ENCODE measurements at places on chromosomes 11 and 22.
A peak's percentile ranks its signal among the peaks of the same experiment; 100 is the strongest.

DNA sequence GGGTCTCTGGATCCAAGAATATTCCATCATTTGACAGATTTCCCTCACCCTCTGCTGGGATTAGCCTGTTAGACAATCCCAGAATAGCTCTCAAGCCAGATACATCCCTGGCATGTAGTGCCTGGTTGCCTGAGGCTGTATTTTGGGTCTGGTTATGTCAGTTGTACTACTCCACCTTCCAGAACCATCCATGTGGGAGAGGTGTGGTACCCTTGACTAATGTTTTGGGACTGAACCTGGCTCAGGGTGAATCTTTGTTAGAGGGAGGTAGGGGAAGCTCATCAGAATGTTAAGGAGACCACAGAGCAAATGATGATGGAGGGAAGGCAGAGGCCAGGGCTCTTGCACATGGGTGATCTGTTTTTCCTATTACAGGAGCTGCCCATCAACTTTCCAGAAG is 5.2 kb downstream of the C11orf52 start:
- ATAC-seq, result no peak

- no peak for ATAC-seq
These were observed 354.4 kb downstream of the SOX6 start for GRCh38 chr11:16001899-16002426.

- ATAC-seq, result no peak
These were observed 29.5 kb downstream of the PPFIBP2 start for GRCh38 chr11:7543302-7543701.

DNA sequence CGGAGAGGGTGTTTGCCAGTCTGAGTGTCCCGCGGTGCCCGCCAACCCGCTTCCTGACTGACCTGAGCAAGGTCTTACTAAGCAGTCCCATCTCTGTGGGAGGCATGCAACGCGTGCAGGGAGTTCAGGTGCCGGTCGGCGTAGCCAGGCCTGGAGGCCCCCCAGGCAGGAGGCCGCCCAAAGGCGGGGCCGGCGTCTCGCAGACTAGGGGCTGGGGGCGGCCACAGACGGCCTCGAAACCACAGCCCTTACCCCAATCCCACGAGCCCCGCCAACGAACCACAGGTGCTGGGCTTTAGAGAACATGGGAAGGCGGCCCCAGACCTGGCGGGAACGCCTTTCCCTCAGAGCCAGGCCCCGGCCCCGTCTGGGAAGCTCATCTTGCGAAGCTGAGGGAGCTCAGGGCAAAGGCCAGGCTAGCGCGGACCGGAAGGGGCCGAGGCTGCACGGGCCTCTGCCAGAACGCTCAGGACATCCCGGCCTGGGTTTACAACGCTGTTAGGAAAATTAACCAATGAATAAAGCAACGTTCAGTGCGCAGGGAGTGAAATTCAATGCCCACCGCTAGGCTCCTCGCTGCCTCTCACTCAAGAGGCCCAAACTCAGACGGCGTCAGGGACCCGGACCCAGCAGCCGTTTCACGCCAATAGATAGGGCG is 2.1 kb upstream of the MTFP1 start:
- ATAC-seq, result peak; percentile 54

DNA sequence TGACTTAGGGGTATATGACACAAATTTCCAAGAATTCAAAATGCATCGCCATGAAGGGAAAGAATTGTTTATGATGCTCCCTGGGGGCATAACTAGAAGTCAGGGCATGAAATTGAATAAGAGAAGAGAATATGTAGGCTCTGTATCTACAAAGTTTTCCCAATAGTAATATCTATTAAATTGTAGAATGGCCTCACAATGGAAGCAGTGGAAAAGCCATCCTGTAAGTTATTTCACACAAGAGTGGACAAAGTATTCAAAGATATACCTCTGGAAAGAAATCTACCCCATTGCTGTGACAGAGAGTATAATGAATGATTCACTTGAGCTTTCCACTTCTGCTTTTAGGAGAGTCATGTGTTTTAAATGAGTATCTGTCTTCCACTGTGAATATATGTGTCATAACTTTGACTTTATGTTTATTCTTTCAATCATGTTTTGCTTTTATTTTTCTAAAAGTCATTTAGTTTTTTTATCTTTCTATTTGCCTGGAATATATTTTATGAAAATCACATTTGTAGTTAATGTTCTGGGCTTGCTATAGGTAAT is 65.7 kb upstream of the DDI1 start:
- no peak for ATAC-seq

DNA sequence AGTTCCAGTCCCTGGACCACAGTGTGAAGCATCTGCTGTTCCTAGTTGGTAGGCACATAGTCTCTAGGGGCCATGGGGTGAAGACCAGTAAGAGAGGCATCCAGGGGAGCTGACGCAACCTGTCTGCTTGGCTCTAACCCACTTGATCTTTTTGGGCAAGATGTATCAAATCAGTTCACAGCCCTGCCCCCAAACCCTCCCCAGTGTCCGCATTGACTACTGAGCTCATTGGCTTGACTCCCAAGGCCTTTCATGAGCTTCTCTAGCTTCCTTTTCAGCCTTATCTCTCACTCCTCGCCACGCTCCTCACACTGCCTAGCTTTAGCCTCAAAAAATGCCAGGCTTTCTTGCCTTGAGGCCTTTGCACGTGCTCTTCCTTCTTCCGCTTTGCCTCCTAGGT is 29.7 kb upstream of the ABCC8 start:
- no peak for ATAC-seq

GRCh38 chr11:84899740-84900139 is 727.4 kb downstream of the DLG2 start:
- ATAC-seq, result no peak

DNA sequence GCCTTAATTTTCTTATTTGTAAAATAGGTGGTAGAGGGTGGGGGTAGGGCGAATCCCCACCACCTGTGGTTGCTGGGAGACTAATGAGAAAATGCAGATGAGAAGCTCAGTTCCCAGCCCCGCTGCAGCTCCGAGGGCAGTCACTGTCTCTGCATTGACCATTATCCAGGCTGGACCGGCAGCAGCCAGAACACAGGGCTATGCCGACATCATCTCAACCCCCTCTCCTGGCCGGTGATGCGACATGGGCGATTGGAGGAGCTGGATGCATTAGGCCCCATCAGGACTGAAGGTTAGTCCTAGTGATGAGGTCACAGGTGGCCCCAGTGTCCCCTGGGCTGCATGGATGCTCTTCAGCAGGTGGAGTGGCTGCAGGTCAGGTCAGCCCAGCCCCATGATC is 412.4 kb downstream of the CTTN start:
- no peak for ATAC-seq

- no peak for ATAC-seq
These were observed 4.4 kb upstream of the MRPL23 start for GRCh38 chr11:1942558-1943260.

DNA sequence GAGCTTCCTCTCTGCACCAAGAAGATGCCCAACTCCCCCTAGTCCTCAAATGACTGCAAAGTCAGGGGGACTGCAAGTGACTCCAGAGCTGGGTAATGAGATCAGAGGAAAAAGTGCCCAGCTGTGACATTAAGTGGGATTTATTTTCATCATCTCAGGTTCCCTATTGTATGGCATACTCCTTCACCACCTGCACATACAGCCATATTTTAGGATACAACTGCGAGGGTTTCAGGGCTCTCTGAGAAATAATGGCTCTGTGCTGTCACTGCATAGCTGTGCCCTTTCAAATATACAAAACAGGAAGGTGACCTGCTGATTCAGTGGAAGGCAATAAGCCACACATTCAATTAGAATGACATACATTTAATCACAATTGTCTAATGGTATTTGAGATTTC is 45.6 kb upstream of the PLET1 start:
- ATAC-seq, result no peak

DNA sequence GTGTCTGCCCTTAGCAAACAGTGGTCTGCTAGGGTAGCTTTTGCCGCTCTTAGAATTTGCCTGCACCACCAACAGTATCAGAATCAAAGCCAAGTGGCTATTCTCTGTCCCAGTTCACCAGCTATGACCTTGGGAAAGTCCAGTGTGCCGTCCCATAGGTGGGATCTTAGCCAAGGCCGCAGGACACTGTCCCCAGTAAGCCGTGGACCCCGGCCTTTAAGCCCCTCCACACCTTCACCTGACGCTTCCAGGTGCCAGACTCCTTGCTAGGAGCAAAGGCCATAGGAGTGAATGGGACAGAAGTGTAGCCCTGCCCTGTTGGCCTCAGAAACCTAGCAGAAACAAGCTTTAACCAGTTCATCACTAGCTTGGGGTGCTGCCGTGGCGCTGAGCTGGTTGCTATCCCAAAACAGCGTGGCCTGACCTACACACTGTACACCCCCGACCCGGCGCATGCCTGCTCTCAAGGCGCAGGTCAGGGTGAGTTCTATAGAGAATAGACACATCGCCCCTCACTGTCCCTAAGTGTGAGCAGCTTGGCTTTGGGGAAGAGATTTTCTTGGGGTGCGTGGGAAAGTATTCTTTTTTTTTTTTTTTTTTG is 4.5 kb downstream of the FADD start:
- no peak for ATAC-seq

DNA sequence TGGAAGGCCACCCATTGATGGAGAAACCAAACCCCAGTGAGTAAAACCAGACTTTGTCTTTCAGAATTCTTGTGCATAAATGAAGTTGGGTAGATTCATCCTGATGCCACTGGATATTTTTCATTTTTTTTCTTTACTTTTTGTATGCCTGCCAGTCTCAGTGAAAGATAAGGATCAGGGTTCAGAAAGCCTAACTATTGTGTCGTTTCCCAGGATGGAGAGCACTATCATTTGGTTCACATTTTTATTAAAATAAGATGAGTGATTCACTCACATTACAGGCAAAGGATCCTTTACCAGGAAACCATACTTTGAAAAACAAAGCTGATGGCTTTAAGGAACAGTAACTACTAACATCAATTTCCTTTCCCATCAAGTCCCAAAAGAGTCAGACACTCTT is 52.0 kb downstream of the ARFGAP2 start:
- ATAC-seq, result no peak

DNA sequence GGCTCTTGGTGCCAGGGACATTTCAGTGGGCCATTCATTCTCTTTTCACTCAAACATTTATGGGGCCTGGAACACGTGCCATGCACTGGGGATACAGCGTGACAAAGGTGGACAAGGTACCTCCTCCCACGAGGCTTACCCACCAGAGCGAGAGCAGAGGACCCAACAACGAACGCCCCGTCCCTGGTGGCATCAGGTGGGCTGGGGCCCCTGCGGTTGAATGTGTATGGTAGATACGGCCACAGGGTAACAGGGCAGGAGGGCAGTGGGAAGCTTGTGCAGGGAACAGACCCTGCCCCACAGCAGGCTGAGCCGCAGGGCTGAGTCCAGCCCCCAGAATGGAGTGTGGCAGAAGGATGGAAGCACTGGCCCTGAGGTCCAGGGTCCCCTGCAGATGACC is 81.1 kb downstream of the LRRC32 start:
- ATAC-seq, result no peak

- ATAC-seq, result peak; percentile 80
These were observed 30.1 kb downstream of the NAV2 start for GRCh38 chr11:19742588-19743292.

- ATAC-seq, result peak; percentile 14
These were observed 27.3 kb downstream of the CTR9 start for GRCh38 chr11:10778217-10778970.

DNA sequence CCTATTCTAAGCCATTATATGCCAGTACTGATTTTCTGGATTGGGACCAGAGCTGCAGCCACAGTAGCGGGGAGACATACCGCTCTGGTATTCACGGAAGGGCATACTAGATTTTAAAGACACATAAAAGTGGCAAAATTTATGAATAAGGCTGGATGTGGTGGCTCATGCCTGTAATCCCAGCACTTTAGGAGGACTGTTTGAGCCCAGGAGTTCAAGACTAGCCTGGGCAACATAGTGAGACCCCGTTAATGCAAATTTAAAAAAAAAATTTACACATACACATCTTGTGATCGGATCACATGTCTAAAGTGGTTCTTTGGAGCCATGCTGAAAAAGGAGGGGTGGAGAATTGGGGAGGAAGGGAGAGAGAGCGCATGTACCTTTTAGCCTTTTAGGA is 9.0 kb downstream of the RPL27A start:
- ATAC-seq, result no peak

DNA sequence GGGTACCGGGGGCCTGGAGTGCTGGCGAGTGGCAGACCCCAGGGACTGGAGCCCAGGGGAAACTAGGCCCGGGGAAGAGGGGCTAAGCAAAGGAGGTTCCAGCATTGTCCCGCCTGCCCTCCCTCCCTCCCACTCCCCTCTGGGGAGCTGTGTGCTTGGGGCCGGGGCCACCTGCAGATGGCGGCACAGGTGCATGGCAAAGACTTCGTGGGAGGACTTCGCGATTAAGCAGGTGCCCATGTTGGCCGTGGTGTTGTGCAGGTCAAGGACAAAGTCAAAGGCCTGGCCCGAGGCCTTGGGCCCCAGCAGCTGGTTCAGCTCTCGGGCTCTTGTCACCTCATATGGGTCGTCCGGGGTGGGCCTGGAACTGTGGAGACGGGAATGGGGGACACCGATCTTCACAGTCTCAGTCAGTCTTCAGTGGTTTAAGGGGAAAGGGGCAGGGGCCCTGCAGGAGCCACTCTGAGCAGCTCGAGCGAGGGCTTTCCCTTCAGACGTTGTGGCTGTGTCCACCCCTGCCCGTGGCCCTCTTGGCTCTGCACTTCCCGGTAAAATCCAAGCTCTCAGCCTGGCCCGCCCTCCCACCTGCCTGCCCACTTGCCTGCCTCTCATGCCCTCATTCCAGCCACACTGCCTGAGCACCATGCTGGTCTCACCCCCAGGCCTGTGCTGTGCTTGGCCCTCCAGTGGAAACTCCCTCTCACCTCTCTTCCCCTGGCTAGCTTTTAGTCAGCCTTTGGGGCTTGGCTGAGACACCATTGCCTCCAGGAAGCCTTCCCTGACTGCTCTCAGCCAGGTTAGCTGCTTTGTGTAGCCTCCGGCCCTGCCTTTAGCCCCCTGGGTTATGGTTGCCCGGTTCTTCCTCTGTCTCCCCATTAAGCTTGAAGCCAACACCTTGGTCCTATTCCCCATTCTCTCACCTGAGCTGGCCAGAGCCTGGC is 4.7 kb downstream of the ACY3 start:
- ATAC-seq, result peak; percentile 27

DNA sequence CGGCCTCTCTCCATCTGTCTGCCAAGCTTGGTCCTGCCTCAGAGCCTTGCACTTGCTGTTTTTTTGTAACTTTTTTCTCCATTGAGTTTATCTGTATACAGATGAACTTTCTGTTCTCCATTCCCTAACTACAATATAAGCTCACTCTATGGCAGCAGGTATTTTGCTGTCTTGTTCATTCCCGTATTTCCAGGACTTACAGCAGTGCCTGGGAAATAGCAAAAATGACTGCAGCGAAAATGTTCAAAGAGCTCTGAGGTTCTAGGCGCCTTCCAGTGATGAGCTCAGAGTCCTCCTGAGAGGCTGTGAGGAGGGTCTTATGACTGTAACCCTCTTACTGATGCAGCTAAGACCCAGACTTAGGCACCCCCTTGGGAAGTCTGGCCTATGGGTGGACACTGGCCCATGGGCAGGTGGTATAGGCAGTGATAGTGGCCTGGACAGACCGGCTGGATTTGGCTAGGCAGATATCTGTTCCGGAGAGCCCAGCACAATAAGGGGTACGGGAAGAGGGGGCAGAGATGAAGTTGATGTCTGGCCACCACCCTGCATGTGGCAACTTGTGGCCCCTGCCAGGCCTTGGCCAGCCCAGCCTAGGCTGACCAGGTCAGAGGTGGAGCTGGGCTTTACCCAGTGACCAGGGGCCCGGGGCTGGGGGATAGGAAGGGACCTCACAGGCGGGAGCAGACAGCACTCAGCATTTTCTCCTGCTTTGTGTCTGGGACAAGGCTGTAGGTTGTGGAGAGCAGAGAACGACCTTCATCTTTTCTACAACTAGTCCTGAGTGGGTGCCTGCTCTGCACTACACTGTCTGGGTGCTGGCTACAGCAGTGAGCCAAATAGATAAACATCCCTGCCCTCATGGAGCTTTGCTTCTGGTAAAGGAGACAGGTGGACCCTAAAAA is 4.6 kb downstream of the ATF4 start:
- ATAC-seq, result no peak

All from activated T-helper 17 cell treated with anti-CD3 and anti-CD28 coated beads, Interleukin-2, amount 50 U/mL, for 72 hours (primary cell).